Activated T-cell treated with anti-CD3 and anti-CD28 coated beads, Interleukin-2, amount 50 U/mL, for 1 hour (primary cell): ENCODE measurements at places on chromosomes 1 and 21.

- no peak for DNase-seq
Measured at GRCh38 chr1:229717786-229718576, 91.9 kb downstream of the URB2 start.

DNA sequence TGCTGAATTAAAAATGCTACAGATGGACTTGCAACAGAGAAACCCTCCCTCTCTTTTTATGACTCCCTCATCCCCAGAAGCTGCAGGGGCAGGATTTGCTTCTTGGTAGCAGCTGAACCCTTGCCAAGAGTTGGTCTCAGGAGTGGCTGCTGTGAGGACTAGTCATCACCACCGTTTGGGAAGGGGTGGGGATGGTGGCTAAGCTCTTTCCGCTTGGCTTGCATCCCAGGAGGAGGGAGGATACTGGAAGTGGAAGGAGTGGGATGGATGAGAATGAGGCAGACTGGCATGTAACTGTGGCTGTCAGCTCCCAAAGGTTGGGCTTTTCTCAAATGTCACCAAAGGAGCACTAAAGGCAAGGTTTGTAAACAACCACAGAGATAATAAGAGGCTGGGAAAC, 50.8 kb upstream of the COL24A1 start:
- no peak for DNase-seq

GRCh38 chr1:44947063-44947773, 39.2 kb downstream of the EIF2B3 start:
- DNase-seq = no peak

GRCh38 chr1:8118031-8118451, 91.9 kb upstream of the ERRFI1 start:
- DNase-seq = no peak

DNA sequence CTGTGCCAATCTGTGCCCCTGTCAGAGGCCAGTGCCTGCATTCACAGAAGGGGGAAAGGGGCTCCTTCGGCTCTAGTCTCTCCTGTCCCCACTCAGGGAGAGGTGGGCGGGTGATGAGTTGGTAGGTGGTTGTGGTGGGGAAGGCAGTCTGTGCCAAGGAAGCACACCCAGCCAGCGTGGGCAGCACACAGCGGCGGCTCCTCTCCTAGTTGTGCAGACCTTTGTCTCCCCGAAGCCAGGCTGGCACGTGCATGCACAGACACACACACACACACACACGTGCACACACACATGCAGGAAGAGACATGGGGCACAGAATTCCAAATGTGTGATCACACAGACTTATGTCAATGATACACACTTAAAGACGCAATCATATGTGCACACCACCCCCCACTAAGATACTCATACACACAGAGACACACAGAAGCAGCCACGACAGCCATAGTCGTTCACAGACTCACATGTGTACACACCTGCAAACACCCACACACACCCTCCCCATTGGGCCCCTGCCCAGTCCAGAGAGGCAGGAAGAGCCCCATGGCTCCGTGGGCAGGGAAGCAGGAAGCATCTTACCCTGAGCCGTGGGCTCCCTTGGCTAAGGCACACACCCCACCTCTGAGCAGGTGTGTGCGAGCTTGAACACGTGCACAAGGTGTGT, 16.4 kb downstream of the RIMS3 start:
- no peak for DNase-seq

- DNase-seq = no peak
Measured at GRCh38 chr1:70146488-70146887, 58.9 kb downstream of the LRRC40 start.

GRCh38 chr1:15420853-15421465, 11.3 kb downstream of the EFHD2 start:
- DNase-seq = no peak

- DNase-seq = no peak
Measured at GRCh38 chr1:110433803-110434202, 17.1 kb upstream of the PROK1 start.

DNA sequence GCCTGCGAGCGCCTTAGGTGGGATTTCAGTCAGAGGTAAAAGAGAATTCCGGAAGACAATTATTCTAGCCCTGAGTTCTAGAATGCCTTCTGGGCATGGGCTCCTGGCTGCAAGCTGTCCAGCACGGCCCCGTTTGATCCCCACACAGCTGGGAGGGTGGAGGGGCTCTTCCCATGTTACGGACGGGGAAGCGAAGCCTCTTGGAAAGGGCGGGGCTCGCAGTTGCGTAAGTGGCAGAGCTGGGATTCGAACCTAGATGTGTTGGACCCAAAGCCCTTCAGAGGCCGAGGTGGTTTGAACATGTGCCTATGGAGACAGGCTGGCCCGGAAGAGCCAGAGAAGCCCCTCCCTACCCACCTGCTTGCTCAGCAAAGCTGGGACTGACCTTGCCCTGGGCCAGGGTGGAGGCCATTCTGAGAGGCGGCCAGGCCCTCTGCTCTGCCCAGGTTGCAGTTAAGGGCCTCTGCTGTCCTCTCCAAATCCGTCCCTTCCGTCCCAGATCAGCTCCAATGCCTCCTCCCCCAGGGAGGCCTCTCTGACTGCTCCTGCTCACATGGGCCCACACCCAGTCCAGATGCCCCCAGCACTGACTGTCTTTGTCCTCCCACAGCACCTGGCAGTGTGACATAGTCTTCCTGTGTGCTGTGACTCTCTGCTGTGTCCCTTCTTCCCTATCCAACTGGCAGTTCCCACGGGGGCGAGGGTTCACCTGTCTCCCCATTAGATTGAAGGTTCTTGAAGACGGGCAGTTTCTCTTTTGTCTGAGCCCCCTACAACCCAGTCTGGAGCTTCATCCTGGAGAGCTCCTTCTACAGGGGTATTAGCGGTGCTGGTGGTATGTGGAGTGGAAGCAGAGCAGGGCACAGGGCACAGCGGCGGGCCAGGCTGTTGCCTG, 1.2 kb upstream of the HSPB7 start:
- DNase-seq = no peak

GRCh38 chr1:37940299-37940947, 6.4 kb downstream of the INPP5B start:
- DNase-seq = no peak

DNA sequence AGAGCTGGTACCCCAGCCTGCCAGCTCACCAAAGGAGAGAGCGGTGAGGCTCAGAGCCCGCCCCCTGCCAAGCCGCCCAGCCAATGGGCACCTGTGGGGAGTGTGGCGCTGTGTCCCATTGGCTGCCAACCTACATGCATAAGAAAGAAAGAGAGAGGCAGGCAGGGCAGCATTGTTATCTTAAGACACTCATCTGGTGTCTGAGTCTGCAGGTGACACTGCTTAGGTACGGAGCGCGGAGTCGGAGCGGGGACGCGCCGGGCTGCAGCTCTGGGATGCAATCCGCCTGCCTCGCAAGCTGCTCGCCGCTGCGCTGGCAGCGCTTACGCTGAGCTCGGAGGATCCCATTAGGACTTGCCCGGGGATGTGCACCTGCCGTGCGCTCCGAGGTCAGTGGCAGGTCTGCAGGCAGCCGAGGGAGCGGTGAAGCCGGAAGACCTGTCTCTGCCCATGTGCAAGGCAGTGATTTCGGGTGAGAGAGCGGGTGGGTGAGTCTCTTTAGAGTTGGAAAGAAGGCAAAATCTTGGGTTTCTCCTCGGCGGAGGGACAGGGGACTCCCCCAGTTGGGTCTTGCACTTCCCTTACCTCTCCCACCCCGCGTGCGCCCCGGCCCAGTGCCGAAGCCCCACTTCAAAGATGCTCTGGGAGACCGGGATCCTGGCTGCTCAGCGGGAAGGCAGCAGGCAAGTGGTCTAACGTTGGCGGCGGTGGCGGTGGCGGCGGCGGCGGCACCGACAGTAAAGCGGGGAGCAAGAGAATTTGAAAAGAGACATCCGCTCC, at the start of gene BRINP2:
TSS of gene BRINP2 (plus strand) at position 203 of the 780 bp plus-strand sequence. CDS start 58,919 bp downstream, outside the sequence.
- no peak for DNase-seq

GRCh38 chr1:170376801-170377385, 155.1 kb upstream of the GORAB start:
- DNase-seq = no peak

GRCh38 chr1:156813298-156813697, 3.4 kb downstream of the SH2D2A start:
- DNase-seq = peak; percentile 39

GRCh38 chr1:96983866-96984265, 262.3 kb downstream of the PTBP2 start:
- DNase-seq = no peak

DNA sequence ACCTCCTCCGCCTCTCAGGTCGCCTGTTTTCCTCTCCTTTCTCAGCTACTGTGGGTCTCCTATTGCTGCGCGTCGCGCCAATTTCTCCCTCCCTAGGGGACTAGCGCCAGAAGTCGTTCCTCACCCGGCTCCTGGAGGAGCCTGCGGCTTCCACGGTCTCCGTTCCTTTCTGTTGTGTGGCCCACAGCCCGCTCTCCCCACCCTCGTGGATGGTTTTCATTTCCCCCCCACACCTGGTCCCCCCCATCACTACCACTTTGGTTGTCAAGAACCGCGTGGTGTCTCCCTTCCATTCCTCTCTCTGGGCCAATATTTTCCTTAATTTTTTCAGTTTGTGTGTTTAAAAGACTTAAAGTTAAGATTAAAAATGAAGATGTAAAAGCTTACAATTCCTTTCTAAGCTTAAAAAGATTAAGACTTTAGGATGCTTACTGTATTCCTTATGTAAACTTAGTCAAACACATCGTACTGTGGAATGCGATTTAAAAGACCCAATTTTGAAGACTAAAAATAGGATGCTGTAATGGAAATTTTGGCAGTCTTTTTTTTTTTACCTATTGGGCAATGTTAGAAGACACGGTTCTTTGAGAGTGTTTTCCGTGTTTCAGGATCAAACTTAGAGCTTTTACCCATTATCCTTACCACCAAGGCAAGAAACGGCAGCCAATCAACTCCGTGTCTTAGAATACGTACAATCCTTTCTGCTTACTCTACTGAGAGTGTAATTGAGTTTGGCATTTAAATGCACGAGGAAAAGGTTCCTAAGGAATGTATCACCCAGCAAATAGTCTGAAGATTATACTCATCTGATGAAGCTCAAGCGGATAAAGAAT, 773 bp downstream of the CNST start:
- DNase-seq = no peak

GRCh38 chr1:53321366-53321765, 6.5 kb downstream of the LRP8 start:
- DNase-seq = no peak

- DNase-seq = no peak
Measured at GRCh38 chr21:42758721-42759593, 105.5 kb downstream of the PDE9A start.

- DNase-seq = no peak
Measured at GRCh38 chr1:36223381-36223995, 755 bp upstream of the THRAP3 start.

DNA sequence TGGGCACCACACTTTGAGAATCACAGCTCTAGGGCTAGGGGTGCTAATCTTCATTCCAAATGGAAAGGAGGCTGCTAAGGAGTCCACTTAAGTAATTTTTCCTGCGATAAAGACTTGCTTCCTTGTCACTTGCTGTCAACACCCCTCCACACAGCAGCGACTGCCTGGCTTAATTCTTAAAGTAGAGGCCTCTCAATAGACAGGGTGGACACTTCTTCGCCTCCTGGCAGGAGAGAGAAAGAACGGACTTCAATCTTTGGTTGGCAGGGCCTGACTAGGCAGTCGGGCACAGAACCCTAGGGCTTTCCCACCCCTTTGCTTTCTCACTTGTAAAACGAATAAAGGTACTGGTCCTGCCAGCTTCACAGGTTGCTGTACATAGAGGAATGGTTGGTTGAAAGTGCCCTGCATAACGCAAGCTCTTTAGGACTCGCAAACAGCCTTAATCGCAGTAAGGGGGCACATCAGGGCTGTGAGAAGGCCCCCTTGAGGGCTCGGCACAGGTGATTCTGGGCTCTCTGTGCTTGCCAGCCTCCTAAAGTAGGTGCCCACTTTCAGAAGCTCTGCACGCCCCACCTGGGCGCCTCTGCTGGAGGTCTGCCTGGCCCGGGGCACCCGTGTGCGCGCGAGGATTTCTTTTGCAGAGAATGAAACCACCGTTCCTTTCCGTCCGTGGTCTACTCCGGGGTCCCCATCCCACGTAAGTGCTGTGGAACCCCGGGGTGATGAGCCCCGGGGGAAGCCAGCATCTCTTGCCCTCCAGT, 47.6 kb upstream of the CD34 start:
- no peak for DNase-seq

DNA sequence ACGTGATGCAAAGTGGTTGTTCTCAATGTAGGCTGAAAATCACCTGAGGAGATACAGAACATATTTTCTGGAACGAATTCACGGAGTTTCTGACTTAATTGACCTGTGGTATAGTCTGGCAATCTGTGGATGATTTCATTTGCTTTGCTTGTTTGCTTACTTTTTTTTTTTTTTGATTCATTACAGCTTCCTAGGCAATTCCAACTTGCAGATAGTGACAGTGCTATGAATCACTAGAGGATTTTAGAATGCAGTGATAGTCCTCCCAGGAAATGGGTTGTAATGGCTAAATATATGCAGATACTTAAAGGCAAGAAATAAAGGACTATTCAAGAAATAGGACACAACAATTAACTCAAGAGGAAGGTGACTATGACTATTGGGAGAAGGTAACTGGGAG, 1378.1 kb upstream of the PRMT6 start:
- DNase-seq = no peak
